Fibroblast of skin of abdomen (primary cell): ENCODE measurements at places on chromosomes 6 and 20.
A peak's percentile ranks its signal among the peaks of the same experiment; 100 is the strongest.

DNA sequence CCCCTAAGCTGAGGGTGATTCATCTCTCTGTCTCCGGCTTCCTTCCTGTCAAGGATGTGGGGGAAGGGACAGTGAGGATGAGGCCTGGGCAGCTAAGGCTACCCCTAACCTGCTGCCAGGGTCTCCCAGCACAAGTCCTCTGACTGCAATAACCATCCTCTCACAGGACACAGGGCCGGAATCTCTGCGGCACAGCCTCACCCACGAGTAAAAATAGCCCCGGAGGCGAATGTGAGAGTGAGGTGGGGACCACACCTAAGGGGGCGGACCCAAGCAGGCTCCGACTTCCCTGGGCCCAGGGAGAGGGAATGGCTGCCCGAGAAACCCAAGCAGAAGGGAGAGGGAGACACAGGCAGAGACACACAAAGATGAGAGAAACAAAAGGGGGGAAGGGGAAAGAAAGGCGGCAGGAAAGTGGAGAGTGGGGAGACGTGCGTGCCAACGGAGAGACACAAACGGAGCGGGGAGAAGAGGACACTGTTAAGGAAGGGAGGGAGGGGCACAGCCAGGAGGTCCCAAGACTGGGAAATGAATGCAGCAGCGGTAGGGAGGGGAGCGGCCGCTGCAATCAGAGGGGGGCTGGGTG lies 1.4 kb downstream of the CLIC1 start:
- peak; percentile 77 for DNase-seq

GRCh38 chr20:46438156-46438750 lies 31.8 kb upstream of the ELMO2 start:
- peak; percentile 28 for DNase-seq

GRCh38 chr6:118403036-118403435 lies 145.1 kb upstream of the PLN start:
- DNase-seq: peak; percentile 53

- no peak for DNase-seq
Measured at GRCh38 chr20:54054516-54054915, 15.9 kb downstream of the BCAS1 start.

- DNase-seq: no peak
Measured at GRCh38 chr20:54688476-54688875, 213.1 kb downstream of the DOK5 start.

DNA sequence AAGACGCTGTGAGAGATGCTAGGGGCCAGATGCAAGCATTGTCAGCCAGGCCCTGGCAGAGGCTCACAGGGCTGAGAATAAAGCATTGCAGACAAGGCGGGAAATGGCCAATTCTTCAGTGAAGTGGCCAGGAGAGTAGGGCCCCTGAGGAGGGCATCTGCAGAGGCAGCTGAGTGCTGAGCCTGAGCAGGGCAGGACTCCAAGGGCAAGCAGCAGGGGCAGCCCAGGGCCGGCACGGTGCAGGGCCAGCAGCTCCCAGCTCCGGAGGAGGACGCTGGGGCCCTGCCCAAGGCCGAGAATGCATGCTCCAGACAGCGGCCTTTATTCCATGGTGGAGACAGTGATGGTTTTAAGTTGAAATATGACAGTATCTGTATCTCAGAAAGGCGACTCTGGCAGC lies 305.5 kb downstream of the FOXC1 start:
- no peak for DNase-seq

GRCh38 chr6:148629181-148629580 lies 117.6 kb upstream of the UST start:
- DNase-seq: peak; percentile 50

- peak; percentile 74 for DNase-seq
Measured at GRCh38 chr6:55694148-55694547, 115.2 kb upstream of the HMGCLL1 start.

GRCh38 chr20:1015181-1015580 lies 13.1 kb upstream of the RSPO4 start:
- no peak for DNase-seq

DNA sequence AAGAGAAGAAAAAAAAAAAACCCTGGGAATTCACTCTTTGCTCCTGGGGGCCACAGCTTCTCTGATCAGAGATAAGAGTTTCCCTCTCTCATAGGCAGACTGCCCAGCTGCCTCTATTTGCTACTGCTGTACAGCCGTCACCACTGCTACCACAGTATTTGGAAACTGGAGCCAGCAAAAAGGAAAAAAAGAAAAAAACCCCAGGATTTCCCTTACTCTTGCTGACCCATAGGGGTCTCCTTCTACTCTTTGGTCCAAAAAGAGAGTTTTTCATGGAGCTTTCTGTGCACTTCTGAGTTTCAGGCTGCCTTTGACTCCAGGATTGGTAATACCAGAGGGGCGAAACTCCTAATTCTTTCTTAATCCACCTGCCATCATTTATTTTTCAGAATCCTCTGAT lies 89.7 kb downstream of the MDGA1 start:
- DNase-seq: peak; percentile 49

- no peak for DNase-seq
Measured at GRCh38 chr6:127458222-127458621, 967 bp downstream of the KIAA0408 start.

DNA sequence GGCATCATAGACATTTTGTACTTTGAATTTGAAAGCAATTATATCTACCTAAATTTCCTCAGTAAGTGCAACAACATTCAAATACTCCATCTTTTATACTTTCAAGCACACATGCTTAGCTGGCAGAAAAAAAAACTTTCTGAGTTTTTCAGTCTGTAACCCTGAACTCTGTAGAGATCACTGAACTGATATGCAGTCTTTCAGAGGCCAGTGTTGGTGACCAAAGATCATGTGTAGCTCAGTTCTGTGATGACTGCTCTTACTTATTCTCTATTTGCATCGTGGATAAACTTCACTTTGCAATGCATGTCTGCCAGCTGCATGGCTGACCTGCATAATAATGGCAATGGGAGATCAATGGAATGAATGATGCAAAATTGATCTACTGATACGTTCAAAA lies 431.3 kb downstream of the FRK start:
- no peak for DNase-seq

DNA sequence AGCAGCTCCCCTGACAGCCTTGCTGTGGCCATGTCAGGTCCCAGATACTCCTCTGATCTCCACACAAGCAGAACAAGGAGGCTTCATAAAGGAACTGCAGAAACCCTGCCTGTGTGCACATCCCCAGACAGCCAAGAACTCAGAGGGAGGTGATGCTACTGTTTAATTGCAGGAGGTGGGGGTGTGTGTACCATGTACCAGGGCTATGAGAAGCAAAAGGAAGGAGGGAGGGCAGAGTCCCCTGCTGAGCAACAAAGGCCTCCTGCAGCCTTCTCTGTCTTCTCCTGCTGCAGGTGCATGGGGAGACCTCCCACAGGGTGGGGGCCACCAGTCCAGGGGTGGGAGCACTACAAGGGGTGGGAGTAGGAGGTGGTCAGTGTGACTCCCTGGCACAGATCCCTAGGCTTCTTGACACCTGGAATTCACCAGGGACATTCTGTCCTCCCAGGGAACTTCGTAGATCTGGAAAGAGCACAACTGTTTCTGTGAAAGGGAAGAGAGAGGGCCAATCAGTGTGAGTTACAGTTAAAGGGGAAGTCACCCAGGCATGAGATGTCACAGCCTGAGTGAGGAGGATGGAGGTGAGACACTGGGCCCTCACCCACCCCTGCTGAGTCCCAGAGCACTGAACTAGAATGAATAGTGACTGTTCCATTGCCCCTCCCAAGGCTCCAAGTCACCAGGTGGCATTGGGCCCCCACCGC lies 2.8 kb downstream of the CST2 start:
- DNase-seq: no peak

DNA sequence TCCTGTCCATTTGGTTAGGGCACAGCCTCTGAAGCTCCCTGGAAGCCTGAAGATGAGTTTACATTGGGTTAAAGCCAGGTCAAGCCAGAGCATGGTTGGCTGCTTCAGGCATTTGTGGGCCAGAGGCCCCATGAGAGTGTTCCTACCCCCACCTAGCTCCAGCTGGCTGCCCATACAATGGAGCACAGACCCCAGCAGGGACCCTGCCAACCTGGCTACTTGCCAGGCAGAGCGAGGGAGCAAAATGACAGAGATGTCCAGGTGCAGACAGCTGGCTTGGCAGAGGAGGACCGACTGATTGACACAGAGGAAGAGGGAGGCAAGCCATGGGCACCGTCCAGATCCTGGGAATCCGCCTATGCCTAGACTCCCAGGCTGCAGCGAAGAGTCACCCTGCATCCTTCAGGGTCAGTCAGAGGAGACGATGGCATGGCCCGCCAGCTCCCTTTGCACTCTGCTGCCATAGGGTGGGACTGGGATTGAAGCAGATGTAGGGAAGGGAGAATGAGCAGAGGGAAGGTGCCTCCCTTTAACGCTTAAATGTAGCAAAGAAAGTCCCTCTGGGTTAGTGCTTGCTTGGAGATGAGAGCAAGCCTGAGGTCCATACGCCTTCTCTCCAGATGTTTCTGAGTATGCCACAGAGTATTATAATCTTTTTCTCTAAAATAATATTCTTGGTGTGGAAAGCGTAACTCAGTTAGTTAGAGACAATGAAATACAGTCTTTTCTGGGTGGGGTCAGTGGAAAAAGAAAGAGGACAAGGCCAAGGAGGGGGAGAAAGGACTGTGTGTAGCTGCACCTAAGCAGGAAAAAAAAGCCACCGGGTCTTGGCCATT lies 77.6 kb upstream of the FYN start:
- peak; percentile 10 for DNase-seq

DNA sequence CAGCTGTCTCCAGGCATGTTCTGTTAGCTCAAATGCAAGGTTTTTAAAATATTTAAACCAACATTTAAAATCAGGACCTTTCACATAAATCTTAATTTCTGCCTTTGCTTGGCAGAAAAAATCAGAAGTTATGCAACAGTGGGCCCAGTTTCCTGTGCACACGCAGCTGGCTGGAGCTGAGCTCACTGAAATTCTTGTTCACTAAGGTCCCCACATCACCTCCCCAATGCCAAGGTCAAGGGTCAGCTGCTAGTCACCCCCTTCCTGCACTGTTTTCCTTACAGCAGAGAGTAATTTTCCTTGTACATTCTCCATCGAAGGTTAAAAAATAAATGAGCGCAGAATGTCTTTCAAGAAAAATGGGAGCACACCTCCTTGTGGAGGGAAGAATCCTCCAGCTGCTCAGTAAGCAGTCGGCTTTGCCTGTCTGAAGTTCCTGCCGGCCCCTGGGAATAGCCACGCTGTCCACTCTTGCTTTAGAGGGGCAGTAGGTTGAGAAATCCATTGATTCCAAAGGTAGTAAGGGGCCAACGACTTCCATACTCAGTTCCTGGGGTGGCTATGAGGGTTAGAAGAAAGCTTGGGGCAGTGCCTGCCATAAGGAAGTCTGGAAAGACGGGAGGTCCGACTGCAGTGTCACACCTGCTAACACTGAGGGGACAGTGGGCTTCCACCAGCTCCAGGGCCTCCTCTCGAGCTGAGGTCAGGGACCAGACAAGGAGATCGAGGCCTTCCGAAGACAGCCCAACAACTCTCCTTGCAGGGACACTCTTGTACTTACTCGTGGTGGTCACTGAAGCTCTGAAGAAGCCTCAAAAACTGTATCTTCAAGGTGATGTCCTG lies 56.8 kb downstream of the MYH7B start:
- DNase-seq: no peak

GRCh38 chr6:55886185-55886836 lies 10.9 kb upstream of the BMP5 start:
- DNase-seq: peak; percentile 4
